ENCODE measurements at places on chromosomes 12 and 14.
A peak's percentile ranks its signal among the peaks of the same experiment; 100 is the strongest.

DNA sequence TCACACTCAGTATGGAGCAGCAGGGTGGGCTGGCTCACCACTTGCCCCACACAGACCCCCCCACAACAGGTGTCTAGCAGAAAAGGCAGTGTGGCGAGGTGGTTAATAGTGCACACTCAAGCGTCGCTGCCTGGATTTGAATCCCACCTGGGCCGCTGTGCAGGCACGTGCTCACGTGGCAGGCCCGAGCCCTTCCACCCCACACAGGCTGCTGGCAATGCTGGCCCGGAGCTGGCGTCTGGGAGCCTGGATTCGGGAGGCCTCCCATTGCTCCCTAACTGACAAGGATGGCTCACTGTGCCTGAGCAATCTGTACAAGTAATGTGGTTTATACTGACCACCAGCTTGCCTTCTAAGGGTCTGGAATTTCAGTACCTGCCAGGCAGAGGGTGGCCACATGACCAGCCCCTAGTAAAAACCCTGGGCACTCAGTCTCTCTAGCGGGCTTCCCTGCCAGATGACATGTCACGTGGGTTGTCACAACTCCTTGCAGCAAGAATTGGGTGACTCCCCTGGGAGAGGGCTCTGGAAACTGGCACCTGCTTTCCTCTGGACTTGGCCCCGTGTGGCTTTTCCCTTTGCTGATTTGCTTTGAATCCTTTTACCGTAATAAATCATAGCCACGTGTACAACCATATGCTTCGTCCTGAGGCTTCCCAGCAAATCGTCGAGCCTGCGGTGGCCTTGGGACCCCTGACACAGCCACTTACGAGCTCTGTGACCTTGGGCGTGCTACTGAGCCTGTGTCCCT lies 72.8 kb downstream of the SCARB1 start:
- peak; percentile 14 for DNase-seq

GRCh38 chr14:104134061-104134965 lies 4.1 kb upstream of the KIF26A start:
- DNase-seq, result no peak

- no peak for DNase-seq
Measured at GRCh38 chr14:104889375-104889757, 24.3 kb downstream of the CEP170B start.

DNA sequence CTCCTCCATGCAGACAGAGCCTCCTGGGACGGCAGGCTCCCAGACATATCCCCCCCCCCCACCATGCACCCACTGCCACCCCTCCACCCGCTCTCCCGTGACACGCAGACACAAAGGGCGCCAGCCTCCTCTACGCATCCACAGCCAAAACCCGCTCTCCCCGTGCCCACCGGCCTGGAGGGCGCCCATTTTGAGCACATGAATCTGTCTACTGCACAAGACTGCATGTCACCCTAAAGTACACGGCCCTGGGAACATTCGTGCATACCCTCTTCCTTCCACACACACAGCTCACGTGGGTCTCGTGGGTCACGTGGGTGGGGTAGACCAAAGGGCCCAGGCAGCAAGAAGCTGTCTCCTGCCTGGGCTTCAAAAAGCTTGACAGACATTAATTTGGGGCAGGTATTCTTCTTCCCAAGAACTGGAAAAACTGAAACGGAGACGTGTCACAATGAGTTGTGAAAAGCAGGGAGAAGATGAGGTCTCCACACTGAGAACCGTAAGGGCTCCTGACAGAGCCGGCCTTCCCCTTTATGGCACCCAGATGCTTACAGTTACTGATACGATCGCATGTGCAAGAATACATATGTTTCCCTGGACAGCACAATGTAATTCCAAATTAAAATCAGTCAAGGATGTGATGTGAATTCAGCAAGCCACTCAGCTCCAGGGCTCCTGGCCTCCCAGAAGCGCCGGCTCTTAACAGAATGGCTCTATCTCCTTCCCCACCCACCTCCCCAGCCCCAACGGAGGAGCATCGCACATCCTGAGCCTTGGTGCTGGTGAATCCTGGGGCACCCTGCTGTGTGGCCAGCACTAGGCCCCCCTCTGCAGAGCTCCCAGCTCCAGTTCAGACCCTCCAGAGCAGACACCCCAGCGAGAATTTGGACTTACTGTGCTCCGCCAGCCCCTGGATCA lies 1.9 kb downstream of the TGFB3 start:
- DNase-seq, result no peak

DNA sequence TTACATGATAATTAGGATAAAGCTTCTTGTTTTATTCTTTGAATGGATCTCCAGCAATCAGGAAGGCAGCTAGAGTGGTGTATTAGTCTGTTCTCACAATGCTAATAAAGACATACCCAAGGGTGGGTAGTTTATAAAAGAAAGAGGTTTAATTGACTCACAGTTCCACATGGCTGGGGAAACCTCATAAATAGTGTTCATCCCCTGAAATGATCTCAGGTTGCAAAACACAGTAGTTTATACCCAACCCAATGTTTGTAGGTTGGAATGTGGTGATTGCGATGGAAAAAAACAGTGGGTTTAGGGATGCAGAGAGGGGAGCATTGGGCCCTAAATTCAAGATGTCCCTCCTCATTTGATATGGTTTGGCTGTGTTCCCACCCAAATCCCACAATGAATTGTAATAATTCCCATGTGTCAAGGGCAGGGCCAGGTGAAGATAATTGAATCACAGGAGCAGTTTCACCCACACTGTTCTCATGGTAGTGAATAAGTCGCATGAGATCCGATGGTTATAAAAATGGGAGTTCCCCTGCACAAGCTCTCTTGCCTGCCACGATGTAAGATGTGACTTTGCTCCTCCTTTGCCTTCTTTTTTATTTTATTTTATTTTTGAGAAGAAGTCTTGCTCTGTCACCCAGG lies 11.5 kb downstream of the MUCL1 start:
- DNase-seq, result no peak

- DNase-seq, result no peak
Measured at GRCh38 chr12:56520506-56520905, 1.1 kb upstream of the RBMS2 start.

DNA sequence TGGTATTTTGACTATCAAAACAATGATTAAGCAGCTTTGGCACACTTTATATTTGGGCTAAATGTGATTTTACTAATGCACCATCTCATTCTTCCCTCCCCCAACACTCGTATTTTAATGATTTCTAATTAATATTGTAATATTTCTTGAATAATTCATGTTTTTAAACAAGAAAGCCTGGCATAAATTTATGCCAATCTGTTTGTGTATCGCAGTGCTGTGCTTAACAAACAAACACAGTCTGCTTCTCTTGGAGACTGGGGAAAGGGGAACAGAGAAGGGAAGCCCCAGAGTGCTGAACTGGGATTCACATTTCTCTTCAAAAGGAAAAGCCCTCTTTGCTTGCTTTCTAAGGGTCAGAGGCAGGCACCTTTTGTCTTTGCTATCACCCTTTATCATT lies 496.9 kb upstream of the STXBP6 start:
- no peak for DNase-seq

GRCh38 chr12:54991991-54992375 lies 7.4 kb upstream of the TESPA1 start:
- no peak for DNase-seq

DNA sequence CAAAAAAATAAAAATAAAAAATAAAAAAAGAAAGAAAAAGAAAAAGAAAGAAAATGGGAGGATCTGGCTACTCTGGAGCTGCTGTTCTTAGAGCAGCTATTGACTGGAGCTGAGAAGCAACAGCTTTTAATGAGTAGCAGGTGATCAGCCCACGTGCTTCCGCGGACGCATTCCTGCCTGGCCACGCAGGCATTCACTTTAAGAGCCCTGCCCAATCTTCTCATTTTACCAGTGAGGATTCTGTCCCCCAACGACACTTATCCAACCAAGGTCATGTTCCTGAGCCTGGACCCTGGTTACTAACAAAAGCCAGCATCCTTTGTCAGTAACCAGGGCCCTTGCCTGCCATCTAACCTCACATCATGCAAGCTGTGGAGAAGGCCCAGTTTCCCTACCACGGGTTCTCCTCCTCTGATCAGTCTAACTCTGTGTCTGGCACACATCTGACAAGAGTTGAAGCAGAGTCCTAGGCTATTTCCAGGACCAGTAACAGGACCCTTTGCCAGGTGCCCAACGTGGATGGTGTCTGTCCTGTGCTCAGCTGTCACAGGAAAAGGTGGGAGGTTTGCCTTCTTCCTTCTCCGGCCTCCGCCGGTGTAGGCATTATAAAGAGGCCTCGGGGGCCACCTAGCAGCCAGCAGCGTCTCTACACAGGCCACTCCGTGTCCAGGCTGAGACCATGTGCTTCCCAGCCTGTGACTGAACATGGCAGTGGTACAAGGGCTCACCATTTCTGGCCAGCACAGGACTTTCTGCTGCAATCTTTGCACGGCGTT lies 60.9 kb upstream of the GPATCH2L start:
- DNase-seq, result no peak

GRCh38 chr14:35338731-35339405 lies 46.7 kb downstream of the PSMA6 start:
- no peak for DNase-seq

DNA sequence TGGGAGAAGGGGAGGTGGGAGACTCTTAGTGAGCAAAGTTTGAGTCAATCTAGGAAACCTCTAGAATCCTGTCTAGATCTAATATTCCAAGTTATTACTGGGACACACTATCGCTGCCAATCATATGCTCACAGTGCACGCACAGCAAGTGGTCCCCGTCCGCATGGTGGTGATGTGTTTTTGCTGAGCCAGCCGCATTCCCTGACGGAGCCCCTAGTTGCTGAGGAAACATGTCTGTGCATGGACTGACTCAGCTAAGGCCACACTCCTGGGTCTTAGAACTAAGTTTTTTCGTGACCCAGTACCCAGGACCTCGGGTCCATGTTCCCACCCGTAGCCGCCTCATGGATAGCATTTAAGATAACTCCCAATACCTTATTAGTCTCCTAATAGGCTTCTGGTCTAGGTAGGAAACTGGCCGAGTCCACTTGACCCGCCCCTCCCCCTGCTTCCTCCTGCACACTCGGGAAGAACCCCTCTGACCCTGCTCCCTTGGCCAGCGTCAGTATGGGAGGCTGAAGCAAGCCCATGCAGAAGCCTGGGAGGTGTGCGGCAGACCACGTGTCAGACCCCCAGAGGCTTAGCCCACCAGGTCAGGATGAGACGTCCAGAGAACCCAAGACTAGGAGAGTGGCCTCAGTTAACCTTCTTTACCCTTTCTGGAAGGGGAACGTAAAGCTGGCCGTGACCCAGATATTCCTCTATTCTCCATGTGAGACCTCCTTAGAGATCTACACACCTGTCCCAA lies 200.5 kb downstream of the ETV6 start:
- no peak for DNase-seq

DNA sequence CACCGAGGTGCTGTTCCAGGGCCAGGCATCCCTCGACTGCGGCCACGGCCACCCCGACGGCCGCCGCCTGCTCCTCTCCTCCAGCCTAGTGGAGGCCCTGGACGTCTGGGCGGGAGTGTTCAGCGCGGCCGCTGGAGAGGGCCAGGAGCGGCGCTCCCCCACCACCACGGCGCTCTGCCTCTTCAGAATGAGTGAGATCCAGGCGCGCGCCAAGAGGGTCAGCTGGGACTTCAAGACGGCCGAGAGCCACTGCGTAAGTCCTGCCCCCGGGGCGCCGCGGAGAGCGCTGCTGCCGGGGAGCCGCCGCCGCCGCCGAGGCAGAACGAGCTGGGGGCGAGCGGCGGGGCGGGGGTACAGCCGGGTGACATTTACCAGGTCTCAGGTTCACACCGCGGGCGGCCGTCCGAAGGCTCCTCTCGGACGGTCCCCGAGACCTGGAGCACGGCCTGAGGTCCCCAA lies 1.4 kb downstream of the PLXNC1 start:
- peak; percentile 85 for DNase-seq

DNA sequence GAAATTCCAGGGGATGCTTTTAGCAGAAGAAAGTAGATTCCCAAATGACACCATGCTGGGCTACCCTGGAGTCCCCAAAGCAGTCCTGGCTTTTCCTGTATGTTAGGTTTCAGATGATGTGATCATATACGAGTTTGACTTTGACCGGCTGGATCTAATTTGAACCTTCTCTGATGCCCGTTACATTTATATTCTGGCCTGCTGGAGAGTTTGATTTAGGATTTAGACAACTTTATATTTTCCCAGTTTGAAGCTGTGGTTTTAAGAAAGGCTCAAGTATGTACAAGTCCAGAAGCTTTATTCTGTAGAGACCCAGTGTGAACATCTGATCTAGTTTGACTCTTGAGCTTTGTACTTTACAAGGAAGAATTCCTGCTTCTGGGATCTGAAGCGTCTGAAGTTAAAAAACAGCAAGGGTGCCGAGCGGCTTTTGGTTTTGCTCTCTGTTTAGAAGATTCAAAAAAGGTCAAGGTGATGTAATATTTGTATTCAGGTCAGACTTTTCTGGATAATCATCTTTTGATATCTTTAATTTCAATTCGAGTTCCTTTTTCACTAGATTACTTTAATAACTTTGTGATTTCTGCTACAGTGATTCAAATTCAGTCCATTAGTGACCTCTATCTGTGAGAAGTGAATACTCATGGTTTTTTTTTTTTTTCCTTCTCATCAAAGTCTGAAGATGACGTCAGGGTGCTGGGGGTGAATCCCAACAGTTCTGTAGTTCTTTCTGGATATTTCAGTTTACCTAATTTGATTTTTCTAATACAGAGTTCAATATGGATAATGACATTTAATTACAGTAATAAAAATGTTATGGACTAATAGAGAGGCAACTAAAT lies 6.3 kb downstream of the FLRT2 start:
- DNase-seq, result peak; percentile 52

DNA sequence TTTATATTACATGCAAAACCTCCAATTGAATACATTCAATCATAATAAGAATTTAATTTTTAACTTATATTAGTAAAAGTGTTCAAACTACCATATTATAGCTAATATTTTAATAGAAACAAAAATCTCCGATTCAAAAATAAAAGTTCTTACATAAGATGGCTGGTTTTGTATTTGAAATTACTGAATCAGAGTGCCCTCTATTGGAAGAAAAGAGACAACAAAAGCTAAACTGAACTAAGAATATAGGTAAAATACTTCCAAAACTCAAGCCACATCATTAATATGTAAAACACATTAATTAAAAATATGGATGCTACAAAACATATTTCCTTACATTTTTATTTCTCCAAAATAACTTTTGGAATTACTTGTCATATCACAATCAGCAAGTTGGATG lies 120.3 kb downstream of the GARIN6 start:
- no peak for DNase-seq

DNA sequence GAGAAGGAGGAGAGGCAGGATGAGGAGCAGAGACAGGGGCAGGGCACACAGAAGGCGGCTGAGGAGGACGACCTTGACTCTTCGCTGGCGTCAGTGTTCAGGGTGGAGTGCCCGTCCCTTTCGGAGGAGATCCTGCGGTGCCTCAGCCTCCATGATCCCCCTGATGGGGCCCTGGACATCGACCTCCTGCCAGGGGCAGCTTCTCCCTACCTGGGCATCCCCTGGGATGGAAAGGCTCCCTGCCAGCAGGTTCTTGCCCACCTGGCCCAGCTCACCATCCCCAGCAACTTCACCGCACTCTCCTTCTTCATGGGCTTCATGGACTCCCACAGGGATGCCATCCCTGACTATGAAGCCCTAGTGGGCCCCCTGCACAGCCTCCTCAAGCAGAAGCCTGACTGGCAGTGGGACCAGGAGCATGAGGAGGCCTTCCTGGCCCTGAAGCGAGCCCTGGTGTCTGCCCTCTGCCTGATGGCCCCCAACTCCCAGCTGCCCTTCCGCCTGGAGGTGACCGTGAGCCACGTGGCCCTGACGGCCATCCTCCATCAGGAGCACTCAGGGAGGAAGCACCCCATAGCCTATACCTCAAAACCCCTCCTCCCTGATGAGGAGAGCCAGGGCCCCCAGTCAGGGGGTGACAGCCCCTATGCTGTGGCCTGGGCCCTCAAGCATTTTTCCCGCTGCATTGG lies 14.6 kb downstream of the CBLN3 start:
- no peak for DNase-seq

- no peak for DNase-seq
Measured at GRCh38 chr14:76109087-76109880, 42.4 kb upstream of the GPATCH2L start.

- DNase-seq, result peak; percentile 53
Measured at GRCh38 chr14:55846826-55847446, 266.9 kb downstream of the KTN1 start.
